ENCODE measurements at places on chromosomes 5 and 9.

GRCh38 chr5:154625031-154625430 lies 130.1 kb upstream of the LARP1 start:
- DNase-seq, result no peak

- no peak for DNase-seq
Measured at GRCh38 chr5:68709239-68709638, 384.6 kb upstream of the SLC30A5 start.

GRCh38 chr5:176590035-176590717 lies 19.8 kb downstream of the GPRIN1 start:
- DNase-seq, result no peak

DNA sequence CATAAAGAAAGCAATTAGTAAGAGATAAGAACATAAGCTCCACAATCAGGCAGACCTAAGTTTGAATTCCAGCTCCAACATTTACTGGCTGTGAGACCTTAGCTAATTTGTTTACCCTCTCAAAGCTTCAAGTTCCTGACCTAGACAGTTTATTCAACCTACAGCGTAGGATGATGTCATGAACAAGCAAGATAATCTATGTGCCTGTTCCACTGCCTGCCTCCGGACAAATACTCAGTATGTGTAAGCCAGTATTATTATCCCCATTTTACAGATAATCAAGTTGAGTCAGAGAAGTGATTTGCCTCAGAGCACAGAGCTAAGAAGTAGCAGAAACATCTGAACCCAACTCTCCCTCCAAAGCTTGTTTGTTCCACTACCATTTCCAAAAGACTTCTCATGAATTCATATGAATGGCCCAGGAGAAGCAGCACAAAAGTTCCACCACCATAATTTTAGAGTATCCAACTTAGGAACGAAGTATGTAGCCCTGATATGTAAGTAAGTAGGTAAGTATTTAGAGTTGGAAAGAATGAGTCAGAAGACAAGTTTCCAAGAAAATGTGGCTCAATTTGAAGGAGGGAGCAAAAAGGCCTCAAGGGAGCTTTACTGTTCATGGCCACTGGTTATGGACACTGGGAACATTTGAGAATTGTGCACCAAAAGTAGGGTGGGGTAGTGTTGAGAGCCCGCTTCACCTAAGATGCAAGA lies 398.2 kb downstream of the NFIB start:
- DNase-seq, result no peak

- no peak for DNase-seq
Measured at GRCh38 chr5:157963244-157963643, 104.3 kb upstream of the CLINT1 start.

- no peak for DNase-seq
Measured at GRCh38 chr9:96087669-96088299, 212.3 kb downstream of the ERCC6L2 start.

DNA sequence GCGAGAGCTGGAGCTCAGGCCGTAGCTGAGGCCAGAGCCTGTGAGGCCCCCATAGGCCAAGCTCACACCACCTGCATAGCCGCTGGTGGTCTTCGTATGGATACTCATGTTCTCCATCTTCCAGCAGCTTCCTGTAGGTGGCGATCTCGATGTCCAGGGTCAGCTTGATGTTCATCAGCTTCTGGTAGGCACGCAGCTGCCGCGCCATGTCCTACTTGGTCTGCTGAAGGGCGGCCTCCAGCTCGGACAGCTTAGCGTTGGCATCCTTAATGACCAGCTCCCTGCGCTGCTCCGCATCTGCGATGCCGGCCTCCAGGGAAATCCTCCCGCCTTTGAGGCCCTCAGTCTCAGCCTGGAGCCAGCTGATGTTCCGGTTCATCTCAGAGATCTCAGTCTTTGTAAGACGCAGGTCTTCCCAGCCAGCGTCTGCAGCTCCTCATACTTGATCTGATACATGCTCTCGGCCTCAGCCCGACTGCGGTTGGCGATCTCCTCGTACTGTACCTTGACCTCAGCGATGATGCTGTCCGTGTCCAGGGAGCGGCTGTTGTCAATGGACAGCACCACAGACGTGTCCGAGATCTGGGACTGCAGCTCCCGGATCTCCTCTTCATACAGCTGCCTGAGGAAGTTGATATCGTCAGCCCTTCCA lies 172.1 kb downstream of the PPP2R2B start:
- no peak for DNase-seq

DNA sequence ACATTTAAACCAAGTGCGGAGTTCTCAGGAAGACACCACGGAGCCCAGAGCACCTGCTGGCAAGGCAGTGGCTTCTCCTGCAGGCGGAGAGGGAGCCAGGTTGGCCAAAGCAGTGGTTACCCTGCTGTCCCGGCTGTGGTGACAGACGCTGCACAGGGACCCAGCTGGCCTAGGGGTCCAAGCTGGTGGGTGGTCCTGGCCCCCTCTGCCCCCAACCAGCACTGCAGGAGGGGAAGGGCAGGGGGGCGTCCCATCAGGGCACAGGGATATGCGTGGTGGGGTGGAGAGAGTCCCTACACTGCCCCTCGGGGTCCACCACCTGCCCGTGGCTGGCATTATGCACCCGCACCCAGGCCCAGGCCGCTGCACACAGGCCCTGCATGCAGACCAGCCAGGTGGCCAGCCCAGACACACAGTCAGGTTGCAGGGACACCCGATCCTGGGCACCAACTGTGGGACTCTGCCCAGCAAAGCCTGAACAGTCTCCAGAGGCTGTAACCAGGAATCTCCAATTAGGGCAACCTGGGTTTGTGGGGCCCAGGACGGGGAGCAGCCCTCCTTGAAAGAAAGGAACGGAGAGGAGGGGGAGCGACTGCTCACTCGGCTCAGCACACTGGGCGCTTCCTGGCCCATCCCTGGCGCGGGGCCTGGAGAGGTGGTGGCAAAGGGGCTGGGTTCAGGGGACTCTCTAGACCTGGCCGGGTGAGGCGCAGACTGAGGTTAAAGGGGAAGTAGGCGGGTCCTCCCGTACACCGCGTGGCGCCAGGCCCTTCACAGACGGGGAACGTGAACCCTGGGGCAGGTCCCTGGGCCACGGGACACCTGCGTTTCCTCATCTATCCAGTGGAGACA lies 46.3 kb downstream of the NACC2 start:
- no peak for DNase-seq

DNA sequence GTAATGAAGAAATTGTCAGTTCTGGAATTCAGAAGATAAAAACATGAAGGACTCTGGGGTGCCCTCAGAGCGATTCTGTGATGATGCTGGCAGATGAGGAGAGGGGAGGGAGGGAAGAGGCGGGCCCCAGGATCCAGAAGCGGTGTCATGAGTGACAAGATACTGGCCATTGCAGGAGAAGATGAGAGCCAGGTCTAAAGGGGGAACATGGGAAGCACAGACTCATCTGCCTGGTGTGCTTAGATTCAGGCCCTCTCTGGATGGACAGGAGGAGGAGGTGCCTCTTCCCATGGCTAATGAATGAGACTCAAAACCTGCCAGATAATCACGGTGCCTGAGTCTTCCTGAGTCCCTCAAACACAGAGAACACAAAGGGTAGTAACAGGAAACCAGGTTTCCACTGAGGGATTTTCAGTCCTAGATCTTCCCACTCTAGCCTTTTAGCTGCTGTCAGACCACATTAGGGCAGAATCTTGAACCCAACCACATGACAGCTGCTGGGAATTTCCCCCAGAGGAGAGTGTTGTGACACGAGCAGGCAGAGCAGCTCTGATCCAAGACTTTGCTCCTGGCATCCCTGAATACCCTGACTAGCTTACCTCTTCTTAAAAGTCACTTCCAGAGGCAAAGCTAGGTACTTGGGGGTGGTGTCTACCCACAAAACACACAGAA lies 28.2 kb upstream of the HSPA9 start:
- DNase-seq, result no peak

GRCh38 chr9:120104771-120105170 lies 475.2 kb downstream of the CDK5RAP2 start:
- DNase-seq, result no peak

GRCh38 chr9:87167161-87167560 lies 219.9 kb upstream of the GAS1 start:
- DNase-seq, result no peak

- DNase-seq, result no peak
Measured at GRCh38 chr9:115292584-115293279, 174.8 kb upstream of the TNC start.

GRCh38 chr9:86924206-86924605 lies 23.1 kb downstream of the GAS1 start:
- no peak for DNase-seq

Measured in T-helper 22 cell (primary cell).